GOT3 (cell line): ENCODE measurements at places on chromosomes 3 and 15.

DNA sequence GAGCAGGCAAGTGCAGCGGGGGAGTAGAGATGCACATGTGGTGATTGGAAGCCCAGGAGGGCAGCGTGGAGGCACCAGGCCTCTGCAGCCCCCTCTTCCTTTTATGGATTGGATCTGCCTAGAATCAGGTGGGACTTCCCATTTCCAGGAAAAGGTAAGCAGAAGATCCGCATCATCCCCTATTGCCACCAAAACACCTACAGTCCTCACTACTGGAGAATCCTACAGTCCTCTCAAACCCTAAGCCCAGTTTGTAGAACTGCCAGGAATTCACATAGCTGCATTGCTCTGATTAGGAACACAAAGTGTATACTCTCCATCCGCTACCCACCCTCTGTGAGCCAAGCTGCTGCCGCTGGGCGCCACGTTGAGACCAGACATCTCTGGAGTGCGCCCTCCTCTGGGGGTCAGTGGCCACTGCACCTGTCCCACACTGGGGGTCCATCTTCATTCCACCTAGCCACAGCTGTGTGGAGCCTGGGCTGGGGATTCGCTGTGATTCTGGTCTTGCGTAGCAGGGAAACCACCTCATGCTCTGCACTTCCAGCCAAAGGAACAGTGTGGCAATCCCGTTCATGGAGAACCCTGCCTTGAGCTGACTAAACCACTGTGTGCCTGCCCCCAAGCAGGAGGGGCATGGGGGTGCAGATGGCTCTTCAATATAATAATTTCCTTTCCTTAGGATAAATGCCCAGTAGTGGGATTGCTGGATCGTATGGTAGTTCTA is 88.9 kb upstream of the PTX3 start:
- no peak for DNase-seq

GRCh38 chr15:73991260-73991659 is 835 bp downstream of the STOML1 start:
- DNase-seq = peak; percentile 7

DNA sequence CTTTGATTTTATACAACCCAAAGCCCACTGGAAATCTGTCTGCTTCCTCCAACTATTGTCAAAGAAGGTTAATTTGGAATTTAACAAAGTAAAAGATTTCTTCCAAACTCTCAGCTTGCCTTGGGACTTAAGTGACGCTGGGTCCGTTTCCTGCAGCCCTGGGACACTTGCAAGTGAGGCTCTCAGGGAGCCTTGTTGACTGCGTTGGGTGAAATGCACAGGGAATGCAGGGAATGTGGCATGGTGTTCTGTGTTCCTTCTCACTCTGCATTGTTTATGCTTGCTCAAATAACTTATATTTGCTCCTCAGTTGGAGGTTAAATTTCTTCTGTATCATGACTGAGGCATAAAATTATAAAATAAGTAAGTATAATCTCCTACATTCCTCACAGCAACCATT is 60.9 kb upstream of the TJP1 start:
- DNase-seq = no peak

DNA sequence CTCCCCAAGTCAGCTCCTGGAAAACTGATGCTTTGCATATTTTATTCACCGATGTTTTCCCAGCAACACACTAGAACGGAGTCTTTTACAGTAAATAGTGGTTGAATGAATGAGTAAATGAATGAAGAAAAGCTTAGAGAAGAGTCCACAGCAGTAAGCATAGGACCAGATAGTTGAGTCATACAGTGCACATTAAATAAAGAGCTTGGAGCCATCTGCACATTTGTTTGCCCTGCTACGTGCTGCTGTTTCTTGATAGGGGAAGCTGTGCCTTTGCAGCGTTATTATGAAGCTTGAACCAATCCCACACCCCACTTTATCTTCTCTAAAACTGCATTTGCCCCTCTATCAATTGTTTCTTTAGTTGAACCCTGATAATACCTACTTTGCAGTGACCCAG is 1.2 kb downstream of the FAM98B start:
- no peak for DNase-seq

GRCh38 chr3:126468028-126468891 is 7.4 kb downstream of the ZXDC start:
- DNase-seq = no peak

DNA sequence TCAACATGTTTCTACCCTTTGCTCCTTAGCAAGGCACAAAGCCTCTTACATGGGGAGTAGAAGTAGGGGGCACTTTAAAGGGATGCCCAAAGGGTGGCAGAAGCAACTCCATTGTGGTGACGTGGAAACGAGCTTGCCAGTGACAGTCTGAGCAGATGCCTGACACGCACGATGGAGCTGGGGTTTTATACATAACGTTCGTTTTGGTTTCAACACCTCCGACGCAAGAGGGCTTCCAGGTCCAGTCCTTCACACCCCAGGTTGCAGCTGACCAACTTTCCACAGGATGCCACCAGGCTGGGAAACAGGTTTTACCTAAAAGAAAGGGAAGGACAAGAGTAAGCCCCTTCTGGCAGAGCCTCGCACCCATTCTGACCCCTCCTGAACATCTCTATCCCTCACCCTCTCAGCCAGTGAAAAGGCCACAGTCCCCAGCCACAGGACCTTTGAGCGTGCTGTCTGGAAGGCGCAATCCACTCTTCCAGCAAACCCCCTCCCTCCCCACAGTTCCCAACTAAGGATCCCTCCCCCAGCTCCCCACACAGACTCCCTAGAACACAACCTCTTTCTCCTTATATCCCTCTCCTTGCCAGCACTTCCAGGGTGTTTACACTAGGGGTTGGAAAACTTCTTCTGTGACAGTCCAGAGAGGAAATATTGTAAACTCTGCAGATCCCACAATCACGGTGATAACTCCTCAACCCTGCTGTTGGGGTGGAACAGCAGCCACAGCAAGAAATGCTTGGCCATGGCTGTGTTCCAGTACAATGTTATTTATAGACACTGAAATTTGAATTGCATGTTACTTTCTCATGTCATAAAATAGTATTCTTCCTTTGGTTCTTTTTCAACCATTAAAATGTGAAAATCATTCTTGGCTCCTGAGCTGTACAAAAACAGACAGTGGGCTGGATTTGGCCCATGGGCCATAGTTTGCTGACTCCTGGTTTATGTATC is 36.2 kb downstream of the FAM174B start:
- no peak for DNase-seq

DNA sequence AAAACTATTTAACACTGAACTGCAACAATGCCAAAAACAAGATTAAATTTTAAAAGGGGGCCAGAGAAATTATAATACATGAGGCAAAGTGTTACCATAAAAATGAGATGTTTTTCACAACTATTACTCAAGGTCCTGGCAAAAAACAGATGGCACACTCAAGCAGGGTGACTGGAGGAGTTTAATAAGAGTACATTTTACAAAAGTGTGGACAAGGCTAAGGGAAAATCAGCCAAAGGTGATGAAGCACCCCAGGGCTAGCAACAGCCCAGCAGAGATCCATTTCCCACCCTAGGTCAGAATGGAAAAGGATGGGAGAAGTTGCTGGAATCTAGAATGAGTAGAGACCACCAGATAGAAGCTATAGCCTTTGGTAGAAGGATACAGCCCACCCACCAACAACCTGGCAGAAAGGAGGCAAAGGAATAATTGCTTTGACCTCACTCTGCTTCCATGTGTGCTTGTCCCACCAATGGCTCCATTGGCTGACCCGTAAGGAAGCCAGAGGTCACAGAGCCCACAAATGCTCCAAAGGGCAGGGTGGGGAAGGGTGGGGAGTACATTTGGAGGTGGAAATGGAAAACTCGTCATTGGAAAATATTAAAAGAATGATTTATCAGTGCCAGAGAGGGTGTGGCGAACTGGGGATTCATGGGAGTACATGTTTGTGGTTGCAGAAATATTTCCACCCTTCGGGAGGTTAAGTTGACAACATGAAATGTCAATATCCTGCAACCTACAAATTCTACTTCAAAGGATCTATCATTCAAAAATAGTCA is 161.0 kb upstream of the UBE2E2 start:
- no peak for DNase-seq

GRCh38 chr3:38966811-38967692 is 84.7 kb downstream of the SCN11A start:
- no peak for DNase-seq

DNA sequence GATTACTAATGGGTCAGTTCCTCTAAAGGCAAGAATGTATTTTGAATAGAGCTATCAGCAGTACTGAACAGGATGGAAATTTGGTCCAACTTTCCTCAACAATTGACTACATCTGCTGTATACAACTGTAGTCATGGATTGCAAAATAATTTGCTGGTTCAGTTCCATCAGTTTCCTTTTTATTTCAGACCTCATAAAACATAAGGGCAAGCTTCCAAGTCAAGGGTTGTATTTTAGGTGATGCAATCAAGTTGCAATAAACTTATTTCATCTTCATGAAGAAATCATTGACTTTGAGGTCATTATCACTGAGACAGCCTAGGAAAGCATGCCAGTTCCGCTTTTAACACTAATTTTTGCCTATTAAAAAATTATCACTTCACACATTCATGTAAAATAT is 90.4 kb upstream of the TSEN2 start:
- no peak for DNase-seq

GRCh38 chr15:33888176-33888575 is 80.1 kb upstream of the CHRM5 start:
- DNase-seq = no peak

DNA sequence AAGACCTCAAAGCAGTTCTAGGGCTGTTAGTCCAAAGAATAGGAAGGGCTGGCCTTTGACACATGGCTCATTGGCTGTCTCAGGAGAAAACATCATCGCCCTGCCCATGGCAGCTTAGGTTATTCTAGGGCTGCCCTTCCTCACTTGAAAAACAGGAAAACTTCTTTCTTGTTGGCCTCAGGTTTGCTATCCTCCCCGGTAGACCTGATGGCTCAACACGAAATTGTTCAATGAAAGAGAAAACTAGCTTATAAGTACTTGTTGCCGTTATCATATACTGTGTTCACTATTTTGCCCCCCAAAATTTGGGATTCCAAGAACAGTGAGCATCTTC is 602 bp upstream of the SLTM start:
- DNase-seq = no peak

- no peak for DNase-seq
Measured at GRCh38 chr15:65930134-65930533, 60.8 kb downstream of the RAB11A start.

GRCh38 chr3:1056744-1057143 is 36.1 kb upstream of the CNTN6 start:
- DNase-seq = no peak

- DNase-seq = no peak
Measured at GRCh38 chr3:147360646-147361453, 45.5 kb downstream of the ZIC4 start.

GRCh38 chr3:58258392-58259055 is 20.9 kb downstream of the ABHD6 start:
- DNase-seq = no peak

DNA sequence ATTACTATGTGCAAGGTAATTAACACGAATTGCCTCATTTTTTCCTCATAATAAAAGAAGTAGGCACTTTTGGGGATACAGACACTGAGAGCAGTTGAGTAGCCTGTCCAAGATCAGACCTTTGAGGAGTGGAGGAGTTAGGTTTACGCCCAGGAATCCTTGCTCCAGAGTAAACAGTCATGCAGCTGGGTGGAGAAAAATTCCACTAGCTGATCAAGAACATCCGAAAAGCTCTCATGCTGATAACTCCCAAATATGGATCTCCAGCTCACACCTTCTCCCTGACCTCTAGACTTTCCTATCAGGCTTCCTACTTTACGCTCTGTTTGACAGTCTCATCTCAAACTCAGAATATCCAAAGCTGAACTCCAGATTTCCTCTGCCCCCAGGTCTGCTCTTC is 53.3 kb downstream of the ST6GAL1 start:
- DNase-seq = no peak

- DNase-seq = no peak
Measured at GRCh38 chr15:46091860-46092450, 457.1 kb downstream of the SQOR start.

DNA sequence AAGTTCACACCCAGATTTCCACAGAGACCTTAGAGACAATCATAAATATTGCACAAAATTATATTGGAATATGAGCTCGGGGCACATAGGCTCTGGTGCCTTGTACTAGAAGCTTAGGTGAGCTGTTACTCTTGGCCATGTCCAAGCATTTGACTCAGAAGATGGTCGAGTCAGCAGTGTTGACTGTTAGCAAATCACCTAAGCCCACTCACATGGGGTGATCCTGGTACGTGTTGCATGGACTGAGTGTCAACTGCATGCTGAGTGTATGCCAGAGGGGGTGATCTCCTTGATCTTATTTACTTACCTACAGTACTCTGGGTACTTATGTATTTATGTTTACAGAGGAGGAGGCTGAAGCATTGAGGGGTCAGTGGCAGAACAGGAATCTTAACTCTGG is 14.0 kb downstream of the SMAD3 start:
- no peak for DNase-seq

- DNase-seq = no peak
Measured at GRCh38 chr3:195556390-195556789, 13.3 kb upstream of the PPP1R2 start.

- no peak for DNase-seq
Measured at GRCh38 chr15:59160880-59161593, 45.6 kb upstream of the LDHAL6B start.

GRCh38 chr3:112739252-112739965 is 98.5 kb upstream of the CCDC80 start:
- DNase-seq = no peak

GRCh38 chr15:25713736-25714537 is 149.2 kb downstream of the ATP10A start:
- no peak for DNase-seq

DNA sequence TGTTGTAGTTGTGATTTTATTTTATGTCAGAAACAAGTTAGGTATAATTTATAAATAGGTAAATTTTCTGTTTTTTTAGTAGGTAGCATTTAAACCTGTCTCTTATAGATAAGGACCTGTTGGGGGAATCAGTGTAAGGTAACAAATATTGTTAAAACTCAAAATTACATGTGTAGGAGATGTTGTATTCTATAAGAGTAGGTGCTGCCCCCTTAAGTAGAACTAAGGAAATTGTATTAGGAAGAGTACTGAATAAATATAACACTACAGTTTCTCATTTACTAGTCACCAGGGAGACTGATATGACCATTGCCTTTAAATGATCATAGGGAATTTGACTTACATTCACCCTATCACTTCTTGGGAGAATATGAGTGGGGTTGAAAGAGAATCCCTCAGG is 31.2 kb downstream of the SLC25A36 start:
- no peak for DNase-seq

- DNase-seq = no peak
Measured at GRCh38 chr15:43292375-43293078, 25.8 kb upstream of the TGM5 start.
